CD4-positive, alpha-beta T cell treated with Interleukin-15 for 4 hours (primary cell): ENCODE measurements at places on chromosomes 16 and 17.

GRCh38 chr17:81932333-81932983, 4.6 kb downstream of the PYCR1 start:
- no peak for DNase-seq

DNA sequence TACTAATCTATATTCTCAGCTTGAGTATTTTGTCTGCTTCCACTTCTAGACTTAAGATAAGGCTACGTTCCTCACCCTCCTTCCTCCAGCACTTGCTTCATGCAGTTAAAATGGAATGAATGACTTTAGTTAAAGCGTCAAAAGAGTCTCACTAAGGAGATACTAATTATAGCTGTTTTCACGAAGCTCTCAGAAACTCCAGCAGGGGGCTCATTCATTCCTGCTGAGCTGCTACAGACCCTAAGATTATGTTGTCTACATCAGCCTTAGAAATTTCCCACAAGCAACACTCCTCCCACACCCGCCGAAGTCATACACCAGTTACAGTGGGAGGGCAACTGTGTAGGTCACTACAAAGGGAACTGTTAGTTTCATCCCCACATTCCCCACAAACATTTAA, 57.0 kb upstream of the KIFC3 start:
- DNase-seq: no peak

DNA sequence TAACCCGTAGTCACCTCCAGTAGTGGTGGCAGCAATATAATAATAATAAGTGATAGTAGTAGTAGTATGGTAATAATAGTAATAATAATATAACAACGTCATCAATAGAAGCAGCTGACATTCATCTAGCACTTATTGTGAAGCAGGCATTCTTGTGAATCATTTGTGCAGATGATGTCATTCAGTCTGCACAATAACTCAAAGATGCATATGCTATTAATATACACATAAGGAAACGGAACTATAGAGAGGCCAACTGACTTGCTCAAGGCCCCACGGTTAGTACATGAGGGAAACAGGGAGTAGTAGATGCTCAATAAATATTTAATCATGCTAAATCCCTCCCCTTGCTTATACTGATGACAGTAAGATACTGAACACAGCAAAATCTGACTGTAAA, 35.4 kb upstream of the GAN start:
- no peak for DNase-seq

DNA sequence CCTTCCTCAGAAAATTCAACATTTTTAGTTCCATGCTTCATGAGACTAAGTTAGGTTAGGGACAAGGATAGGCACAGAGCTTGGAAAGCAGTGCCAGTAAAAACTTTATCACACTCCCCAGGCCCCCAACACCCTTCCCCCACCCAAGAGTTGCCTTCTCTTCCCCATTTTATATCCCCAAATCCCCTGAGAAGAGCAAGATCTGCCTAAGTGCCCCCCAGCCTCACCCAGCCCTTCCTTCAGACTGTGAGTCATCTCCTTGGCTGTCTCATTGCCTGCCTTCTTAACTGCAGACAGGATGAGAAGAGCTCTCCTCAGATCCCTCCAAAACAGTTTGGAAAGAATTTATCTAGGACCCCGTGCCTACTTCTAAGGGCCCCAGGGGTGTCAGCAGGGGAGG, 55.8 kb downstream of the NEUROD2 start:
- no peak for DNase-seq

DNA sequence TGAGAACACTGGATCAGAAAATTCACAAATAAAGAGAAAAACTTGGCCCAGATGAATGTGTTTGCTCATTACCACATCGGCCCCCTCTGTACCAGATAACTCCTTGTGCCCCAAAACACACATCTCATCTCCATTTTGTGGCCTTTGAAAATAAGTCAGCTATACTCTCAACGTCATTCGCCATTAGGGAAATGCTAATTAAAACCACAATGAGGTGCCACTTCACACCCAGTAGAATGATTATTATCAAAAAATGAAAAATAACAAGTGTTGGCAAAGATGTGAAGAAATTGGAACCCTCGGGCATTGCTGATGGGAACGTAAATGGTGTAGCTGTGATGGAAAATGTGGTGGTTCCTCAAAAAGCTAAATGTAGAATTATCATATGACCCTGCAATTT, 34.6 kb upstream of the AKTIP start:
- DNase-seq: no peak

DNA sequence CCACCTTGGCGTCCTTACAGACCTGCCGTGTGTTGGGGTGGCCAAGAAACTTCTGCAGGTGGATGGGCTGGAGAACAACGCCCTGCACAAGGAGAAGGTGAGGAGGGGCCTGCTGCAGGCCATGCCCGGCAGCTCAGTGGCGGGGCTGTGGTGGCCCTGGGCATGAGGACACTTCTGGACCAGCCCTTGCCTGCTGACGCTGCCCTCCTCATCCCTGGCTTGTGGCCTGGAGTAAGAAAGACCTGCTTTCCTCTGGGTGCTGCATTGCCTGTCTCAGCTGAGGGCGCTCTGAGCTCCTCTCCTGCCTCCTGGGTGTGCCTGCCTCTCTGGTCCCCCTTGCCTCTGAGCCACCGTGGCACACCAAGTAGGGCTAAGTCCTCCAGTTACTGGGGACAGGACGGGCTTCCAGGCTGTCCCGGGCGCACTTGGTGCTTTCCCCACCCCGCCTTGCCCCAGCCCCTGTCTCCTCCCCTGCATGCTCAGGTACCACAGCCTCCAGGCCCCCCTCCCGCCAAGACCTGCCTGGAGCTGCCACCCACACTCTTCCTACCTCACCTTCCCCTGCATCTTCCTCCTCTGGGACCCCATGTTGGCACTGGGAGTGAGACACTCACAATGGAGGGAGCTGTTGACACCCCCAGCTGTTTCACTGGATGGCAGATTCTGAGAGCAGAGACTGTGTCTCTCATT, 8.7 kb downstream of the ENDOV start:
- DNase-seq: no peak
